ENCODE measurements at places on chromosomes 5 and 9.

GRCh38 chr9:102135768-102136167 is 397.3 kb upstream of the GRIN3A start:
- no peak for DNase-seq

DNA sequence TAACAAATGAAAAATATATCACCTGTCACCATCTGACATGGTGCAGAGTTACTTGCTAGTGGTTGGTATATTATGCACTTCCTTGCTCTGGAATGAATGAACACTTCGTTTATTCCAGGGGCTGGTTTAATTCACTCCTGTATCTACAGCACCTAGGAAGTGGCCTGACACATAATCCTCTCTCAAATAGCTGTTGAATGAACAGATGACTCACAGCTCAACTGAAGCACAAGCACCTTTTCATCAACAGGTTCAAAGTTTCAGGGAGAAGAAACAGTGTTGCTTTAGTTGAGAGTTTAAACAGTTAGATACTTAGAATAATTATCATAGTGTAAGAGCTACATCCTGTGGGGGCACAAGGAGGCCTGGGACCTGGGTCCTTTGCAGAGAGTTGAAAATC is 135.0 kb upstream of the DAP start:
- no peak for DNase-seq

DNA sequence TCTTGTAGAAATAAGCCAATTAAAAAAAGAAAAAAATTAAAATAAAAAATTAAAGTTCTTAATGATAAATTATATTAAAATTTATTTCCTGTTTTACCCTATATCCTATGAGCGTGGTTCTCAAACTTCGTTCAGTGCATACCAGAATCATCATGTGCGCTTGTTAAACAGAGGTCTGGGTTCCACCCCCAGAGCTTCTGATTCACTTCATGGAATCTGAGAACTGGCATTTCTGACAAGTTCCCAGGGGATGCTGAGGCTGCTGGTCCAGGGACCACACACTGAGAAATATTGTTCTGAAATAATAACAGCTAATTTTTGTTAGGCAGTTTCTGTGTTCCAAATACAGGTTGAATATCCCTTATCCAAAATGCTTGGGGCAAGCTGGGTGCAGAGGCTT is 79.3 kb downstream of the TMC1 start:
- DNase-seq = no peak

- DNase-seq = no peak
Observed at GRCh38 chr9:131296906-131297500, 7.5 kb downstream of the PLPP7 start.

DNA sequence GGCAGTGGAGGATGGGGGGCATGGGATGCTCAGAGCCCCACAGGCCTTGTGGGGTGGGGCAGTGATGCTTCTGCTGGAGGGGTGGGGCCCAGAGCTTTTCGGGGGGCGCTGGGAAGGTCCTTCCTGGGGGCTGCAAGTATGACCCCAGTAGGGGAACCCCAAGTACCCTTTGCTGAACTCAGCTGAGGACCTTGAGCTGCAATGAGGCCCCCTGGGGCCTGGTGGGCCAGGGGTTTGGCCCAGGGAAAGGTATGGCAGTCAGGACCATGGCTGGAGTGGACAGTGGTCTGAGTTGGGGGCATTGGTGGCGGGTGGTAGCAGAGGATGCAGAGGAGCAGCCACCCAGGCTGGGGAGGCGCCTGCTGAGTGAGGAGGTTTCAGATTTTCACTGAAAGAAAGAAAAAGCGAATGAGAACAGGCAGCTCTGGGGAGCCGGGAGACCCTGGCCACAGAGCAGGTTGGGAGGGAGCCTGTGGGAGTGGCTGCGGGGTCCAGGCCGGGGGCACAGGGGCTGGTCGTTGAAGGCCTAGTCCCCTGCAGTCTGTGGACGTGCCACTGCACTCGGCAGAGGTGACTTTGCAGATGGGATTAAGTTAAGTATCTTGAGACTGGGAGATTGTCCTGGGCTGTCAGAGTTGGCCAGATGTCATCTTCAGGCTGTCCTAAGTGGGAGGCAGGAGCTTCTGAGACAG is 19.2 kb downstream of the WNK2 start:
- DNase-seq = no peak
